GOT3 (cell line): ENCODE measurements at places on chromosomes 6 and 20.

DNA sequence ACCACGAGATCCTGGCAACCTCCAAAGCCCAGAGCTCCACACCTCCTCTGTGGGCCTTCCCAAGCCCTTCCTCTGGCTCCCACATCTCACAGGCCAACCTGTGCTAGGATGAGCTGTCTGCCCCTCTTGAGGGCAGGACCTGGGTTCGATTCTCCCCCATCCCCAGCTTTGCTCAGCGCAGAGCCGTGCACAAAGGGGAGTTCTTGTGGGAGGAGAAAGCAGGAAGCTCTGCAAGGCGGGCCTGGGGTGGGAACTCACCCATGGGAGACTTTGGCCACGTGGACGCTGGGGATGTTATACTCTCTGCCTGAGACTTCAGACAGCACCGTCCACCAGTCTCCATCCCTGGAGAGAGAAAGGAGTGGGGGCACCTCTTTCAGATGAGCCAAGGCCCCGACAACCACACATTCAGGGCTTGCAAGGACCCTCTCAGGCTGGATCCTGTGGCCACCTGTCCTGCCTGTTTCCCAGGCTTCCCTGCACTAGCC lies 12.7 kb downstream of the SLA2 start:
- no peak for DNase-seq

GRCh38 chr20:60050193-60050947 lies 92.1 kb downstream of the CDH26 start:
- no peak for DNase-seq

DNA sequence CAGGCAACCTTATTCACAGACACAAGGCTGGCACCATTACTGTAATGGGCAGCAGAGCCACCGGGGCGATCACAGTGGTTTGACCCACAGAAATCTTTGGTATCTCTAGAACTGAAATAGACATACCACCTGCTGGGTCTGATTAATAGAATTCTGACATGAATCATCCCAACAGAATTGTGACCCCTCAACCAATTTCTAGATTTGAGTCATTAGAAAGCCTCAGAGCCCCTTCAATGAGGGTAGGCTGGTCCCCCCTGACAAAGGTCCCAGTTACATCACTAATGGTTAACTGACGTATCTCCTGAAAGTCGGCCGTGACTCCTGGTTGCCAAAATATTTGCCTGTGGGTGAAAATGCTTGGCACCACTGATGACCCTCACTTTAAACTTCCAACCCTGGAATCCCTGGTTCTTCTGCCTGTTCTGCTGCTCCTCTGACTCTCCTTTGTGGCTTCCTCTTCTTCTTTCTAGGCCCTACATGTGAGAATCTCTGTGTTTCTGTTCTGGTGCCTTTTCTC lies 124.9 kb upstream of the ARID1B start:
- DNase-seq = no peak

- no peak for DNase-seq
Measured at GRCh38 chr6:99233219-99233618, 116.3 kb downstream of the FAXC start.

DNA sequence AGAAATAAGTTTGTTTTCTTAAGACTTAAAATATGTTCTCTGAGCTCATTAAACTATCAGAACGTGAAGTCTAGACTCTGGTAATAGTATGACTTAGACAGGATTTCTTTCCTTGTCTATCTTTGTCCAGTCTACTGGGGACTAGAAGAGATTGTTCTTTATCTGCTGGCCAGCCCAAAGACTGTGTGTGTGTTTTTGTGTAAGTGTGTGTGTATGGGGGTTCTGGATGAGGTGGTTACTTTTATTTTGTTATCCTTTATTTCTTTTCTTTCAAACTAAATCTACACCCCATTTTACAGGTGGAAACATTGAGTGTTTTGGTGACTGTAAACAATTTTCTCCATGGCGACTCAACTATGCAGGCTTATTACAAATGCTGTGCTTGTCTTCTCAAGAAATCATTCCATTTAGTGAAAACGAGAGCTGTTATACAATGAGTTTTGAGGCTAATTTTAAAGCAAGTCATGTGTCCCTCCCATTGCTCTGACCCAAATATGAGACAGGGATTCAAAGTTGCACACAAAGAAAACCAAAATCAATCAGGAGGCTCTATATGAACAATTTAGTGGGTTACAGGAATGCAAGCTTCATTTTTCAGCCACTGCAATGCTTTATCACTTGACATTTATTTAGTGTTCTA lies 97.6 kb downstream of the ELOVL5 start:
- no peak for DNase-seq
